Endothelial cell (in vitro differentiated cells): ENCODE measurements at places on chromosomes 7 and 10.

GRCh38 chr7:3349126-3349525 is 48.1 kb downstream of the SDK1 start:
- no peak for DNase-seq

DNA sequence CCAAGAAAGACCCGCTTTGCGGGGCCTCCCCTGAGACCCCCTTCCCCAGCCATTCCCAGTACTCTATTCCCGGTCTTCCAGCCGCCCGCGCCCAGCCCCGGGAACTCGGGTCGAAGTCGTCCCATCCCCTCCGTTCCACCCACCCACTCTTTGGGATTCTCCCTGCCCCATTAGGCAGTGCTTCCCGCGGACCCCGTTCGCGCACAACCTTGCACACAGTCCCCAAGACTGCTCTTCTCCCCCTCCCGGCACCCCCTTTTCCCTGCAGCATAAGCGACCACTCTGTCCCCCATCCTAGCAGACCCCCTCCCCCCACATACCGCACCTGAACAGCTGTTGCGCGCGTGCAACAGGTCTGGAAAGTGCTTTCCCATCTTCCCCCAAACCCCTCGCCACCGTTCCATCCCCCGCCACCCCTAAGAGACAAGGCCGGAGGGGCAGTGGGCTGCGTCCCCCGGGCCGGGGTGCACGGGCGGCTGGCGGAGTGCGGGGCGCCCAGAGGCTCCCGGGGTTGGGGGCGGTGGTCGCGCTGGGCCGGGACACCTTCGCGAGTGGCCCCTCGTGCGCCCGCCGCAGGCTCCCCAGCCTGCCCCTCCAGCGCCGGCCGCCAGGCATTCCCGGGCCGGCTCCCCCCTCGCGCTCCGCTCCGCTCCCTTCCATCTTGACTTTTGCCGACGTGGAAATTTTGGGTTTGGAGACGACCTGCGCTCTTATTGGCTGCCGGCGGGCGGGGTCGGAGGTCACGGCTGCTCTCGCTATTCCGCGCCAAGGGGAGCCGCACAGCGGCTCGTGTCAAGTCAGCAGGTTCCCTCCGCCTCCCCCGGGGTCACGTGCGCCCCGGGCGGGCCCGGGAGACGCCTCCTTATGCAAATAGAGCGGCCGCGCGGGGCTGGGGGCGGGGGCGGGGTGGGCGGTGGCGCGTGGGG is 201.2 kb upstream of the NFE2L3 start:
- DNase-seq = peak; percentile 93

GRCh38 chr10:105041956-105042355 is 400.9 kb downstream of the SORCS3 start:
- DNase-seq = no peak

- no peak for DNase-seq
These were observed 126.8 kb upstream of the SEM1 start for GRCh38 chr7:96836456-96836855.

- DNase-seq = peak; percentile 79
These were observed 2.0 kb downstream of the ZNF503 start for GRCh38 chr10:75399461-75400162.

GRCh38 chr10:22978287-22978686 is 50.4 kb downstream of the ARMC3 start:
- DNase-seq = no peak

DNA sequence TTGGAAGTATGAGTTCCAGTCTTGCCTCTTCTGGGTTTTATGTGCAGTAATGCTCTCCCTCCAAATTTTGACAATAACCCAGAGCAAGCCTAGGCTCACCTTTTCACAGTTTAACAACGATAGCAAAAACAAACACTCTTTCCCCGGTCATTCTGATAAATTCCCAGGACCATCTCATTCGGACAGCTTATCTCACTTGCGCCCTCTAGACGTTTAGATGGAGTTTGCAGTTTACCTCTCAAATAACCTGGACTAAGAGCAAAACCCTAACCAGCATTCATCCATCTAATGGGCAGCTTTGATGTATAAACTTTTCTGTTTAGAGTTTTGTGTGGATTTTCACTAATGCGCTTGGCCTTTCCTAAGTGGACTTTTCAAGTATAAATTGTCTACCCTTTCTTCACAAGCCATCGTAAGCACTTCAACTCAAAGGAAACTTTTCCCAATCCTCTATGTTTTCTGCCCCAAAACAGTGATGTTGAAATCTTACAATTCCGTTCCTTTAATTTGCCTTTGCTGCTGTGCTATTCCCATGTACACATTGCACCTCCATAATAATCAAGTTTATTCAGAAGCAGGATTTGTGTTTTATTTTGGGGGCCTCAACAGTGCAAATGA is 114.9 kb downstream of the HDAC9 start:
- peak; percentile 47 for DNase-seq

DNA sequence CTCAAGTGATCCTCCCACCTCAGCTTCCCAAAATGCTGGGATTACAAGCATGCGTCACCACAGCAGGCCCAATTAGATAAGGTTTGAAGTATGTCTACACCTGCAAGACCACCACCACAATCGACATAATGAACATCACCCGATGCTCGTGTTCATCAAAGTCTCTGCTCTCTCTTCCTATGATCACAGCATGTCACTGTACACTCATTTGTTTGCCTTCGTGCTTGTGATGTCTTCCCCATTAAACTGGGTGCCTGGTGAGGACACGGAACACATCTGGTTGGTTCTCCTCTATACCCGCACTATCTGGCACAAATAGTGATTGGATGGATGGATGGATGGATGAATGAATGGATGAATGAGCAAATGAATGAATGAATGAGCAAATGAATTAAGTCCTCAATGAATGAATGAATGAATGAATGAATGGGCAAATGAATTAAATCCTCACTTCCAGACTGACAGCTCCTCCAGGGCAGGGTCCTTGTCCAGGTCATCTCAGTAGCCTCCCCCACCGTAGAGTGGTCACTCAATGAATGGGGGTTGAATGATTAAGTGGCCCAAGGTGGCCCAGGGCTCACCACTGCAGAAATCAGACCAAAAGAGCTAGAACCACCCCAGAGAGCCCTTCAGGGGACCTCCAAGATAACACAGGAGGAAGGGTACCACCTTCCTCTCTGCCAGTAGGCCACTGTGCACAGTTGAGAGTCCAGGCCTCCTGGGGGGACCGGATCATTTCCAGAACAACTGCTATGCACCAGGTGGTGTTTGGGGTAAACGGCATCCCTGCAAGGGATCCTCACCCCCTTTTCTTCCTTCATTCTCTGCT is 101.9 kb upstream of the TNRC18 start:
- no peak for DNase-seq
